ENCODE measurements at places on chromosomes 1 and 21.

DNA sequence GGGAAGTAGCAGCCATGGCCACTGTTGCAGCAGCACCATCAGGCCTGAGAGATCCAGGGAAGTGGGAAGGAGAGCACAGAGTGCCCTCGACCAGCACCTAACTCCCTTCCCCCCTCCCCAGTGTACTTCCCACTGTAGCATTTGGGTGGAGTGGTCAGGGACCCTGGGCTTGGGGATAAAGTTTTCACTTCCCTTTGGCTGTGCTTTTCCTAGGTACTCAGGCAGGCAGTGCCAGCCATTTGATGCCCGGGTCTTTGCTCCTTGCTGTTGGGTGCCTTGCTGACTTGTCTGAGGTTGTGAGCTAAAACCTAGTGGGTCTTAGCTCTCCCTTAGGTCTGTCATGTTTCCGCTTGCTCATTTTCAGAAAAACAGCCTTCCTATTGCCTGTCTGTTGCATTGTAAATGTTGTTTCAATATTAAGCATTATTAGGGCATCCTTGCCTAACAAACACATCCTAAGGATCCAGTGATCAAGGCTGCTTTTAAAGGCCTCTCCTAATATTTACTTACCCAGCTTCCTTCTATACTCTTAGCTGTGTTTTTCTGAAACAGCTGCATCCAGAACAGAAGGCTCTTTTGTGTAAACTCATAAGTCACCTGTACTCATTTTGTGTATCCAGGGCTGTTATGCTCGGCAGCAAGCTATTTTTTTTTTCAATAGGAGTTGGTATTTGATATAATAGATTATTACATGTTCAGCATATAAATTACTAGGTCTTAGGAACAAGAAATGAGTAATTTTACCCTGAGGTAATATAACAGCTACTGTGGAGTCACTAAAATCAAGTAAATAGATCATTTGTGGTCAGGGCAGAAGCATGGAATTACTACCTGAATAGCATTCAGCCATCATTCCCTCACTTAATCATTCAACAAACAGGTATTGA is 418.6 kb upstream of the PROX1 start:
- no peak for DNase-seq

- DNase-seq: no peak
Observed at GRCh38 chr1:32706491-32706890, 3.9 kb upstream of the SYNC start.

DNA sequence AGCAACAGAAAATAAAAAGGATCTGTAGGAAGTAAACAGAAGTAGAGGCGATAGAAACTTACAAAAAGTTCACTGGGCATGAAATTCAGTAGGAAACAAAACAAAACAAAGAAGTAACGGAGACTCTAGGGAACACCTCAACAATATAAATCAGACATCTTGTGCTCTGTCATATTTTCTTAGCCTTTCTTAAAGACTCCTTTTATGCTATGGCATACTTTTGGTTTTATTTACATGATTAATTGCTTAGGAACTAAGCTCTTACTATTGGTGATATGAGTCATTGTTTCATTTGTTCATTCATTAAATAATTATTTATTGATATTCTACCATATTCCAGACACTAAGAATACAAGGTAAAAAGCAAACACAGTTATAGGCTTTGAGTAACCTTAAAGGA is 126.6 kb downstream of the KCNT2 start:
- DNase-seq: no peak

DNA sequence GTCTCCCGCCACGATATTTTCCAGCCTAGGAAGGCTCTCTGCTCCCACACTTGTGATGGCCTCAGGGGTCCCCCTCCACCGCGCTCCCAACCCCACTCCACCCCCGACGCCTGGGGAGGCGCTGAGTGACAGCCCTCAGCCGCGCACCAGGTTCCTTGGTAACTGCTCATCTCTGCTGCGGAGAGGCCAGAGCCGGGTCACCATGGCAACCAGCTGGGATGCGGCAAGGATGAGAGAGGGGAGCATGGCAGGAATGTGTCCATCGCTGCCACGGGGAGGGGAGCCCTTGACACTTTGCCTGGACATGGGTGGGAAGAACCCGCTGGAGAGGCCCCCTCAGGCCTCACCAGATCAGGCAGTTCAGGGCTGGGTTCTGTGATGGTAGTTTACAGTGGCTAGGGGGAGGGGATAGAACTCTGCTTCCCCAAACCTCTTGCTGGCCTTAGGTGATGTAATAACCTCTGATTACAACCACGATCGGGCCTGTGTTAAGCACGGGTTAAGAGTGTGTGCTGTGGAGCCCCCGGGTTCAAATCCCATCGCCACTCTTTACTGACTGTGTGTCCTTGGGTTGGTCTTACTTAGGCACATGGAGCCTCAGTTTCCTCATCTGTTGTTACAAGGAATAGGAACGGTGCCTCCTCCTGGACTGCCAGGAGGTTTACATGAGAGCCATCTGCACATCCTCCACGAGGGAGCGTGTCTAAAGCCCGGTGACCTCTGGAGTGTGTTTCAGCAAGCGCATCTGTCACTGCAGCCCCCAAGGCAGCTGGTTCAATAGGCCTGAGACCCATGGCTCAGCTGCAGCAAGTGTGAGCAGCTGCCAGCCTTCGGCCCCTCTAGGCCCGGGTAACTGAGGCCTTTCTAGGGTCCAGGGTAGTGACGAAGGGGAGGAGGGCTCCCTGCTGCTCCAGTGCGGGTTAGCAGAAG is 6.3 kb downstream of the KIF17 start:
- no peak for DNase-seq

GRCh38 chr1:98304888-98305287 is 356.6 kb upstream of the SNX7 start:
- no peak for DNase-seq

GRCh38 chr1:100184536-100184935 is 6.5 kb upstream of the LRRC39 start:
- no peak for DNase-seq

DNA sequence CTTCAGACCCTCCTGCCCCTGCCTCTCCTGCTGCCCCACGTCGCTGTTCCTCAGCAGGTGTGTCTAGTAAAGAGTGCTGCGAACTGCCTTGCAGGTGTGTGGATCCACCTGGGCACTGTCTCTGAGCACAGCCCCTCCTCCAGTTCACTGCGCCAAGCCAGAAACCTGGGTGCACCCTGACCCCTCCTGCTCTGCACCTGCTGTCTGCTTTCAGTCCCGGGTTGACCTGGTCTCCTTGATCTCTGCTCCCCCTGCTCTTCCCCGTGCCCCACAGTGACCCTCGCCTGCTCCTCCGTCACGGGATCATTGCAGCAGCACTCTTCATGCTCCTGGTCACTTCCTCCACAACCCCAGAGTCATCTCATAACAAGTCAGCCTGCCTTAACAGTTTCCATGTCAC is 6.5 kb downstream of the A3GALT2 start:
- DNase-seq: no peak

DNA sequence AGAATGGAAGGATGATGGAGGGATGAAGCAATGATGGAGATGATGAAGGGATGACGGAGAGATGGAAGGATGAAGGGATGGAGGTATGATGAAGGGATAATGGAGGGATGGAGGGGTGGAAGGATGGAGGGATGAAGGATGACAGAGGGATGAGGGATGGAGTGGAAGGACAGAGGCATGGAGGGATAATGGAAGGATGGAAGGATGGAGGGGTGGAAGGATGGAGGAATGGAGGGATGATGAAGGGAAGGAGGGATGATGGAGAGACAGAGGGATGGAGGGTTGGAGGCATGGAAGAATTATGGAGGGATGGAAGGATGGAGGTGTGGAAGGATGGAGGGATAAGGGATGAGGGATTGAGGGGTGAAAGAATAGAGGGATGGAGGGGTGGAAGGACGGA is 62.8 kb downstream of the KCNAB2 start:
- no peak for DNase-seq

- DNase-seq: no peak
Observed at GRCh38 chr1:18972991-18973390, 16.5 kb upstream of the IFFO2 start.

GRCh38 chr1:247456021-247456420 is 1.9 kb downstream of the OR2B11 start:
- no peak for DNase-seq

DNA sequence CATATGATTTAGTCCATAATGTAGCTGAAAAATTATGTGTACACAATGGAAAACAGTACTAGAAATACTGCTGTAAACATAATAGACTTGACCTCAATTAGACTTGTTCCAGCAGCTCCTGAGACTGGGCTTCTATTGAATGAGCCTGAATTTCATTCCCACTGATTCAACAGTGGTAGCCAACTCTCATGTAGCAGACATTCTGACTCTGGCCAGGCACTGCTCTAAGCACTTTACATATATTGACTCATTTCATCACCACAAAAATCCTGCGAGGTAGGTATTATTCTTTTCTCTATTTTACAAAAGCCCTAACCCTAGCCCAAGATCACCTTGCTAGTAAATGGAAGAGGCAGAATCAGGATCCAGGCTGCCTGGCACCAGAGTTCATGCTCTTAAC is 12.8 kb upstream of the CTSS start:
- DNase-seq: no peak

DNA sequence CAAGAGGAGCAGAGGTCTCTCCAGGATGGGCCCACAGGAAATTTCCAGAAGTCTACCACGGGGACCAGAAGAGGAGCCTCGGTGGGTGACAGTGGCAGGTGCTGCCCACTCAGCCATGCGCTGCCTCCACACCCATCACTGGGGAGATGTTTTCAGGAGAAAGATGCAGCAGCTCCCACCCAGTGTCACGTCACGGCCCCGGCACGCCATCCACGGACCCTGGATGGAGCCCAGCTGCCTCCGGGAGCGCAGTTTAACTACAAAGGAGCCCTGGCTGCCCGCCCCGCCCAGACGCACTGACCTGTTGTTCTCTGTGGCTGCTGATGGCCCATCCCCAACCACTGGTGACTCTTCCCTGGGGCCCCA is 6.8 kb downstream of the TSPEAR start:
- no peak for DNase-seq

DNA sequence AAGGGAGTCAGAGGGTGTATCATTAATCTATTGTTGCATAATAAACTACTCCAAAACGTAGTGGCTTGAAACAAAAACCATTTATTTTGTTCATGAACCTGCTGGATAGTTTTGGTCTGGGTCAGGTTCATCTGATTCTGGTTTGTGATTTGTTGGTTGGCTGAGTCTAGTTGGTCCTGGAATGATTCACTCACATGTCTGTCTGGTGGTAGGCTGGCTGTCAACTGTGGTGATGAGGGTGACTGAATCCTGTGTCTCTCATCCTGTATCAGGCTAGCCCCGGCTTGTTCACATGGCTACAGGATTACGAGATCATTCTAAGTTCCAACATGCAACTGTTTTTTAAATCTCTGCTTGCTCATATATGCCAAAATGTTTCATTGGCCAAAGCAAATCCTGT is 22.5 kb upstream of the SIKE1 start:
- DNase-seq: no peak

- no peak for DNase-seq
Observed at GRCh38 chr1:2965676-2966075, 55.6 kb upstream of the ACTRT2 start.

DNA sequence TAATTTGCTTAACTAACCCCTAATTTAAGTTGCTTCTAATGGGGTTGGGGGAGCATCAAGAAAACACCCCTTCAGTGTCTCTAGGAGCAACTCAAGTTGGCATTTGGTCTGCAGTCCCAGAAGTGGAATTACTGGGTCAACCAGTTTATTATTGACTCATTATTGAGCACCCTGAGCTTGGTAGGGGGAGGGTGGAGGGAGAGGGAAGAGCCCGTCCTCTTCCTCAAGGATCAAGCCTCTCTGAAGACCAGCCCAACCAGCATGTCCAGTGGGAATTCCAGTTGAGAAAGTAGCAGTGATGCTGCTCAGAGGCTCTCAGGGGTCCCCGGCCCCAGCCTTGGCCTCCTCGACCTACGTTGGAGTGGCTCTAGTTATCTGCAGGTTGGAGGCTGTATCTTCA is 2.1 kb upstream of the PLA2G2F start:
- no peak for DNase-seq

GRCh38 chr1:88394958-88395357 is 289.1 kb upstream of the PKN2 start:
- no peak for DNase-seq

- no peak for DNase-seq
Observed at GRCh38 chr1:217322834-217323233, 308.1 kb downstream of the GPATCH2 start.

DNA sequence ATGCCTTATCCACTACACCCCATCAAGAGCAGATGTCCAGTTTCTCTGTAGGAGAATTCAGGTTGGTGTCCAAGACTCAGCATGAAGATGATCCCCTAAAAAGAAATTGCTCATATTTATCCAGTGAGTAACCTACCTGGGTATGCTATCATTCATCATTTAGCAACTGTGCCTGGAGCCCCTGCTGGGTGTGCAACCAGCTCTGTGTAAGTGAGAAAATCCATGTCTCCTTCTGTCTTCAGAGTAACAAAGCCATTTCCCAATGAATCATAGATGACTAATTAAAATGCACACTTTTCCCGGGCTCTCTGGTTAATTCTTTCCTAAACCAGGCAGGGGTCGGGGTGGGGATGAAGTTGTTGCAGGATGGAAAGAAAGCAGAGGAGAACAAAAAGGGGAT is 35.8 kb downstream of the OLFML3 start:
- DNase-seq: no peak

DNA sequence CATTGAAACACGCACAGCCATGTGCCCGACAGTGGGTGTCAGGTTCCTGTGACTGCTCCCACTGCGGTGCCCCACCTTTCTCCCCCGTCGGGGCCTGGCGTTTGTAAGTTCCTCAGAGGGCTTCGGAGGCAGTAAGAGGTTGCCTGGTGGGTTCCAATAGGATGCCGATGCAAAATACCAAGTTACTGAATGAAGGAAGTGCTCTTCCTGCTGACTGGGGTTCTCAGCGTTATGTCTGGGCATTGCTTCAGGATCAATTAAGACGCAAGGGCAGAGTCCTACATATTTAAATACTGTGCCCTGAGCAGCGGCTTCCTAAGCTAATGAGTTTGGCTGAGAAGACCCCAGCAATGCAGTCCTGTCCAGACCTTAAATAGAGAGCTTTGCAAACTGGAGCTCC is 28.9 kb upstream of the DNAJC11 start:
- DNase-seq: no peak
